ENCODE measurements at places on chromosomes 11 and 22.

DNA sequence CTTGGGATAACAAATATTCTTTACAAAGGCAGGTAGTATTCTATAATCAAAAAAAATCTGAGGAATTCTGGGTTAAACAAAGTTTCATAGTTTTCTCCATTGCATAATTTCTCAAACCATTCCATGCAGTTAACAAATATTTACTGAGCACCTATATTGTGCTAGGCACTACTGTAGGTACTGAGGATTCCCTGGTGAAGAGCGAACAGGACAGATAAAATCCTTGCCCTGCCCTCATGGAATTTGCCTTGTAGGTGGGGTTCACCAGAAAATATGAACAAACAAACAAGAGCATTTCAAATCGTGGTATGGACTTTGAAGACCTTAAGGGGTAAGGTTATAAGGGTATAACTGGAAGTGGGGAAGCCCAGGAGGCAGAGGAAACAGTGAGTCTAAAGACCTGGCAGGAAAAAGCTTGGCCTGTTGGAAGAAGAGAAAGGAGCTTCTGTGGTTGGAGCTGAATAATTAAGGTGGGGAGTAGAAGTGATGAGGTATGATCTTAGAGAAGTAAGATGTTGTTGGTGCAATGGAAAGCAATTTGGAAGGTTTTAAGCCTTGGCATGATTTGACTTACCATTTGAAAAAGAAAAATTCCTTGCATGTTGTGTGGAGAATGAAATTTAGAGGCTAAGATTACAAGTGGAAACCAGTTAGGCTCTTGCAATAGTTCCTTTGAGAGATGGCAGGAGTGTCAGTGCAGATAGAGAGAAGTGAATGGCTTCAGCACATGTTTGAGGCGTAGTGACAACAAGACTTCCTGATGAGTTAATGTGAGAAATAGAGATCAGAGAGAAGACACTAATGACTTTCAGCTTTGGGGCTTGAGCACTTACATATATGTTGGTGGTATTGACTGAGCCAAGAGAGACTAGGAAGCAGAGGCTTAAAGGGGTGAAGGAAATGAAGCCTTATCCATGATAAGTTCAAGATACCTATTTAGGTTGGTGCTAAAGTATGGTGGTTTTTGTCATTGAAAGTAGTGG is 55.7 kb upstream of the PICALM start:
- DNase-seq, result no peak

DNA sequence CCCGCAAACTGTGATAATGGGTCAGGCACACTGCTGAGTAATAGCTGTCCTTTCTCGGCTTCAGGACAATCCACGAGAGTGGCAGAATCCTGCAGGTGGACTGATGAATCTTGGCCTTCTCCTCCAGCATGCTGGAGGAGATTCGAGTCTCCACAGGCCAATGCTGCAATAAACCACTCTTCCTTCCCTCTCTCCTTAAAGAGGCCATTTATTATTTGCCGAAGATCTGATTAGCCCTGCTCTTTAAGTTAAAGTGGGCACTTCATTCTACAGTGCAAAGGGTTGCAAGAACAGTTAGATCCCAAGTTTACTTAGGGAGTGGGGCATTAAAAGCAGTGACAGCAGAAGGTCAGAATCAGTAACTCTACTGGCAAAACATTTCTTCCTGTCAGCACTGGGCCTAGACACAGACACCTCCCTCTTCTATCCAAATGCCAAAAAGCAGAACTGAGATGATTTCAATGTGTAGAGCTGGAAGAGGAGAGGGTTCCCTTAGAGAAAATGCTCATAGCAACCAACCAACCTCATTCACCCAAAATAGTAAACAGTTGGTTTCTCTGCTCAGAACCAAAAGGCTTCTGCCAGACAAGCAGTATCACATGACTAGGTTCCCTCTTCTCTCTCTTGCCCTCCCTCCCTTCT is 121.7 kb downstream of the SGSM3 start:
- DNase-seq, result no peak

DNA sequence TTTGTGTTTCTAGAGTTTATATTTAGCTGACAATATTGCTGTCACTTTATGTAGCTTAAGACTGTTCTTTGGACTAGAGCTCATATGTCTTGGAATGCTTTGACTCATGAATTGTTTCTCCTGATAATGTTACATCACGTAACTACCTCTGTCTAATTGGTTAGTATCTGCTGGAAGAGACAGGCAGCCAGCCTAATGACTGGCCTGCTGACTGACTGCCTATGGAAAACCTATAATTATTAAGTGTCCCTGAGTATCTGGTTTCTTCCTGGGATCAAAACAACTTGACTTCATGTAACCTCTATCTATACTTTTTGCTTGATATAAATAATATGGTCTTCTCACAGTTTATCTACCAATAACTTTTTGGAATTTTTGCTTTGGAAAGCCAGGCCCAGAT is 9.4 kb downstream of the SOX6 start:
- DNase-seq, result no peak

DNA sequence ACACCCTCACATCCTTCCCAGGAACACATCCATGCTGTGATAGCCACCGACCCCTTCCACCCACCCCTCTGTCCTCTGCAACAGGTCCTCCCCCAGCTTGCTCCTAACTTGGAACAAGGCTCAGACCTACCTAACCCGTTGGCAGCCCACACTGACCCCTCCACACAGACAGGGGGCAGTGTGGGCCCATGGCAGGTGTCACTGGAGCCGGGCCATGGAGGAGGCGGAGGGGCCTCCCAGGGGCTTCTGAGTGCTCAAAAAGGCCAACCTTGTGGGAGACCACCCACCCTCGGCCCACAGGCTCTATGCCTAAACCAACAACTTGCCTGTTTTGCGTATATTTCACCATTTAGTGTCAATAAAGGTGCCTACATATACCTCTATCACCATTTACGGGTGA is 57.0 kb downstream of the CERK start:
- no peak for DNase-seq

- no peak for DNase-seq
Measured at GRCh38 chr11:57430952-57431351, 4.0 kb upstream of the SLC43A3 start.

GRCh38 chr11:111185266-111185665 is 60.3 kb upstream of the POU2AF2 start:
- DNase-seq, result no peak

- DNase-seq, result no peak
Measured at GRCh38 chr22:45693835-45694234, 22.2 kb downstream of the ATXN10 start.

GRCh38 chr11:13055200-13055599 is 46.1 kb downstream of the RASSF10 start:
- no peak for DNase-seq

- no peak for DNase-seq
Measured at GRCh38 chr11:85869781-85870180, 14.6 kb downstream of the CCDC83 start.

DNA sequence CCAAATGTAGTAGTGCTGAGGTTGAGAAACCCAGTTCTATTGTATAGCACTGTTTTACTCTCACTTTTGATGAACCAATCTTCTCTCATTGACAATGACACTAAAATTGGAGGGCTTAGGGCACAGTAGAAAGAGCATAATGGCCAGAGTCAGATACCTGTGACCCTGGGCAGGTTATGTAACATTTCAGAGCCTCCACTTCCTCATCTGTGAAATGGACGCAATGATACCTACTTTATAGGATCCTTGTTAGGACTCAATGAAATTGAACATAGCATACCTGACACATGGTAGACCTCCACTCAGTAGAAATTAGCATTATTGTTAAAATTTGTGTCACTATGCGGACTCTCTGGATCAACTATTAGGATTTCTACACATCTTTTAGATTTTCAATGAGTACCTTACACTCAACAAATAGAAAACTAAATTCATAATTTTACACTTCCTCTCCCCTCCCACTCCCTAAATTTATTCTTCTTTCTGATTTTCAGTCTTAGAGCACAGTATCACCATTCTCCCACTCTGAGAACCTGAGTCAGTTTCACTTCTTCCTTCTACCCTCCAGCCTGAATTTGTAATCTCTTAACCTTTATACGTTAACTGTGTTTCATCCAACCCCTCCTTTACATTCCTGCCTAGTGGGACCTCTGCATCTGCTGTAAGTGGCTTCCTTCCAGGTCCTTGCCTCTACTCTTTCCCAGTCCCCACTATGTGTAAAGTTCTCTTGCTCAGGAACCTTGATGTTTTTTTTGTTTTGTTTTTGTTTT is 78.3 kb downstream of the MICAL2 start:
- no peak for DNase-seq

DNA sequence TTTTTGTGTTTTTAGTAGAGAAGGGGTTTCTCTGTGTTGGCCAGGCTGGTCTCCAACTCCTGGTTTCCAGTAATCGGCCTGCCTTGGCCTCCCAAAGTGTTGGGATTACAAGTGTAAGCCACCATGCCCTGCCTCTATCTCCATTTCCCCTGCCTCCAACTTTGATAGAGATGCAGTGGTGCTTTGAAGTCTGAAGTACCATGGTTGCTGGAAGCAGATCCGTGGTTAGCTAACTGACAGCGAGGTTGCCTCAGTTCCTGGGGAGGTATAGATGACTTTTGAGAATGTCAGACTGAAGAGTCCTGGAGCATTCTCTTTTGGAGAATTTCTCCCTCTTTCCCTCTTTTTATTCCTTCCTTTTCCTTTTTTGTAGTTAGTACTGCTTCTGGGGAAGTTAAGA is 111.5 kb upstream of the RRM1 start:
- DNase-seq, result no peak

GRCh38 chr11:28043930-28044709 is 63.8 kb downstream of the KIF18A start:
- DNase-seq, result no peak

DNA sequence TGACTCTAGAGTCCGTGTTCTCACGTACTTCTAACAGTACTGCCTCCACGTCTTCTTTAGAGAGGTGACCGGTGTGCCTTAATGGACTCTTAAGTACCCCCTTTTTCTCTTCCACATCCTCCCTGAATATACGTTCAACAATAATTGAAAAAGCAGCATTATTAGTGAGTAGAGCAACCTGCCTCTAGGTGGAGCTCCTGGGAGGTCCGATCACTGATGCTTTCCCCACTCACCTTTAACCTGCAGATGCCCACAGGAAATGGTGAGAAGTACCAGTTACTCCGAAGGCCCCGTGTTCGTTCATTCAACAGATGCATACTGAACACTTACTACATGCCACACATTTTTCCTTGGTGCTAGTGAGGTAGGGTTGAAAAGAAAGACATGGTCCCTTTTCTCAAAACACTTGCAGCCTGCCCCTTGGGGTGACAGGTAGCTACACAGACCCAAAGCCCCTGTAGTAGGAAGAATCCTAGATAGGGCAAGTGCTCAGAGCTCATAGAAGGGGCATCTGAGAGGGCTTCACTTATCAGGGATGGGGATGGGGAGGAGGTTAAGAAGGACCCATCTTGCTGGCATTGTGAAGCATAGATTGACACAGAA is 72.7 kb downstream of the FEZ1 start:
- no peak for DNase-seq

DNA sequence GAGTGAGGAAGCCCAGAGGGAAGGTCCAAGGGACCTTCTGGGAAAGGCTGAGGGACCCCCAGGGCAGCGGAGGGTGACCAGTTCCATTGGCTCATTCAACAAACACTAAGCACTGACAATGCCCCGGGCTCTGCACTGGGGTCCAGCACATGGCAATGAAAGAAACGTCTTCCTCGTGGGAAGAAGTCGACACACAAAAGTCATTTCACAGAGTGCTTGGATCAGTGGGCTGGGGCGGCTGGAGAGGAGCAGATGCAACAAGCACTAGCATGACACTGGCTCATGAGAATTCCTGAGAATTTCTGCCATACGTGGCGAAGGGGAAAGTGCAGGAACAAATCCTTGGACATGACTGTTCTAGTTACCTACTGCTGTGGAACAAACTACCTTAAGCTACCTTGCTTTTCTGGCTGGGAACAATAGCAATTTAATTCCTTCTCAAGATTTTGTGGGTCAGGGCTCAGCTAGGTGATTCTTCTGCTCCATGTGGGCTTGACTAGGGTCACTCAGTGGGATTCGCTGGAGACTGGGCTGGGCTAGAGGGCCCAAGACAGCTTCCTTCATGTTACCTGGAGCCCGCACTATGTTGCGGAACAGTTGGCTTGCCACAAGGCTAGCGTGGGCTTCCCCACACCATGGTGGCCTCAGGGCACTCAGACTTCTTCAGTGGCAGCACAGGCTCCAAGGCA is 6.9 kb upstream of the STIP1 start:
- DNase-seq, result no peak

- DNase-seq, result no peak
Measured at GRCh38 chr11:92687724-92688123, 281.7 kb upstream of the MTNR1B start.

DNA sequence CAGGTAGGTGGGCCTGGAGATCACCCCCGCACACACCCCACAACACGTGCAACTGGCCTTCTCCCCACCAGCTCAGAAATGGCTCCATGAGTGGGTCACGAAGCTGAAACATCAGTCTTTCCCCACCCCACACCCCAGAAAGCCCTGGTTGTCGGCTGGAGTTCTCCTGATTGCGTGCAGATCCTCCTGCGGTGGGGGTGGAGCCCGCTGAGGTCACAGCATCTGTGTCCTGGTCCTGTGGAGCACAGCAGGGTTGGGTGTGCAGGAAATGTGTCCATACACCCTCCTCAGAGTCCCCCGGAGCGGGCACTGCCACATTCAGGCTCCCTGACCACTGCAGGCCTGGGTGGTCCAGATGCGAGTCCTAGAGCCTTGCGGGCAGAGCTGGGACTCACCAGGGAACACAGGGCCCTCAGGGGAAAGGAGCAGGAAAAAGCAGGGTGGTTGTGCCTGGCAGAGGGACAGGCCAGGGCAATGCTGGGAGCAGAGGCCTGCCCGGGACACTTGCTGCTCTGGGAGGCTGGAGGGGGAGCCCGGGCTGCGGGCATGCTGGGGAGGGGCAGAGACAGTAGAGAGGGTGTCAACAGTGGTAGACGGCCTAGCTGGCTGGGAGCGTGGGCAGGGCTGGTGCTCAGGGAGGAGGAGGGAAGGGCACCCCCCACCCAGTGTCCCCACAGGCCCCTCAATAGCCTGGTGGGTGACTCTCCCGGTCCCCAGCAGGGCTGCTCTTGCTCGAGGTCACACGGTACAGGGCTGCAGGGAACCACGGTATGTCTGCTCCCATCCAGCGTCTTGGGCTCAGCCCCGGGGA is 42.4 kb upstream of the PPARA start:
- DNase-seq, result no peak

DNA sequence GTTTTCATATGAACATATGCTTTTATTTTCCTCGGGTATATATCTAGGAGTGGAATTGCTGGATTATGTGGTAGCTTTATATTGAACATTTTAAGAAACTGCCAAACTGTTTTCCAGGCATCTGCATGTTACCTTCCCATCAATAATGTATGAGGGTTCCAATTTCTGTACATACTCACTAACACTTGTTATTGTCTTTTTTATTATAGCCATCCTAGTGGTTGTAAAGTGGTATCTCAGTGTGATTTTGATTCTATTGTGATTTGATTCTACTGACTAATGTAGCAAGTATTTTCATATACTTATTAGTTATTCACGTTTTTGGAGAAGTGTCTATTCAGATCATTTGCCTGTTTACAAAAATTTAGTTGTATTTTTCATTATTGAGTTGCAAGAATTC is 2.0 kb downstream of the ANO5 start:
- no peak for DNase-seq

GRCh38 chr11:107678632-107678971 is 33.3 kb downstream of the SLN start:
- DNase-seq, result no peak

GRCh38 chr11:42890773-42891172 is 421.0 kb upstream of the API5 start:
- no peak for DNase-seq
